ENCODE measurements at places on chromosomes 3 and 15.

DNA sequence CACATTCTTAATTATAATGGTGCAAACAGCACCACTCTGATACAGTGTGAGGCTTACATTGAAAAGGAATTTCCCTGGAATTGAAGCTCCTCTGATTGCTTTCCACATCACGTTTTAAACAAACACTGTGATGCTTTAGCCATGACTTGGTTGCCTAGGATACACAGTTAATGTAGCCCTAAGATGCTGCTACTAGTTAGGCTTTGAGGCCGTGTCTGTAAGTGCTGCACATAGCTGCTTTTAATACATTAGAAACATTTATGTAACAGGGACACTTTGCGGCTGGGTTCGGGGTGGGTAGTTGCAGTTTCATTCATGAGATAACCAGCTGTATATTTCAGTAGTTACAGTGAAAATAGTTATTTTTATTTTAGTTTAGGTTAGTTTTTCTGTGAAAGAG lies 334.7 kb downstream of the NLGN1 start:
- DNase-seq = no peak

- DNase-seq = no peak
Observed at GRCh38 chr3:136142592-136142991, 53.5 kb downstream of the MSL2 start.

DNA sequence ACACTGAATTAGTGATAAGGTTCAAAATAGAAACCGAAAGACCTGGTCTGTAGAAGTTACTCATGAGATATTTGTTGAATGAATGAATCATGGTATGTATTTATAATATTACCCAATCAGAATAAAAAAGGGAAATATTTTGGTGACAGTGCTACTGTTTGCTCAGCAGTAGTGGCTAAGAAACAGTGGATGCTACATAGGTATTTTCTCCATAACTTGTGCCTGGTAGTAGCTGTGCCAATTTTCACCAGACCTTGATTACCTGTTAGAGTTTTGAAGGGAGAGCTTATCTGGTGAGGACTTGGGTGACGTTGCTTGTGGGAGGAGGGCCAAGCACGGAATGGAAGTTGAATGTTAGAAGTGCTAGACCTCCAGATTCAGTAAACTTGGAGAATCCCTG lies 14.3 kb downstream of the LIMD1 start:
- no peak for DNase-seq

- no peak for DNase-seq
Observed at GRCh38 chr3:157145606-157146322, 14.2 kb downstream of the CCNL1 start.

DNA sequence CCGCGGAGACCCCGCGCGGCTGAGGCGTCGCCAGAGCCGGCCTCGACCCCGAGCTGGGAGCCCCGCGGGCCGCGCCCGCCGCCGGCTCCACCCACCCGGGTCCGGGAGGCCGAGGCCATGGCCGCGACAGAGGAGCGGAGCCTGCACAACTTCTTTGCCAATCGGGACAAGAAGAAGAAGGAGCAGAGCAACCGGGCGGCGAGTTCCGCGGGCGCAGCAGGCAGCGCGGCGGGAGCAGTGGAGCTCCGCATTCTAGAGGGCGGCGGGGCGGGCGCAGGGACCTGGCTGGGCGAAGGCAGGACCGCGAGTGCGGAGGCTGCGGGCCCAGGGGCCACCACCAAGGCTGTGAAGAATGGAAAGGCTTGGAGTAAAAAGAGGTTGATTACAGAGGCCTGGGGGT lies 37.6 kb upstream of the EPHA6 start:
- DNase-seq = no peak

GRCh38 chr3:64216274-64217147 lies 8.8 kb downstream of the PRICKLE2 start:
- DNase-seq = no peak

DNA sequence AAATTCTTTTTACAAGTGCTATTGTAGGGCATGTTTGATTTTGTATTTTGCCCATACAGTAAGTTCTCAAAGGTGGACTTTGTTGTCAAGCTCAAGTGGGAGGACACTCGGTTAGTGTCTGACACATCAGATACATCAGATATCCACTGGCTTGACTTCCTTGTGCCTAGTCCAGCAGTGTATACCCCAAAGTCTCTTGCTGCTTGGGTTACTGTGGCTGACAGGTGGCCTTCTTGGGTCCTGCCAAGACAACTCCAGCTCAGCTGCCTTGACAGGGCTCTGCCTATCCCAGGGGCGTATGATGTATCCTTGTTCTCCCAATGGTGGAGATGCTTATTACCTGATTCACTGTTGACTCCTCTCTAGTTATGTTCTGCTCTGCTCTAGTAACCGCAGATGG lies 214.9 kb downstream of the CBLB start:
- no peak for DNase-seq

GRCh38 chr3:160806094-160806493 lies 50.1 kb downstream of the PPM1L start:
- no peak for DNase-seq

- no peak for DNase-seq
Observed at GRCh38 chr3:9161298-9161697, 88.1 kb downstream of the SRGAP3 start.

GRCh38 chr3:134378818-134379217 lies 4.6 kb upstream of the AMOTL2 start:
- DNase-seq = no peak

GRCh38 chr15:42009474-42009873 lies 11.4 kb downstream of the PLA2G4E start:
- DNase-seq = no peak

- DNase-seq = peak; percentile 41
Observed at GRCh38 chr3:128153156-128154041, at the start of gene EEFSEC. Gene EEFSEC, plus strand, starts transcription at chr3:128153481. Its CDS starts 27 bp downstream, at chr3:128153508.

DNA sequence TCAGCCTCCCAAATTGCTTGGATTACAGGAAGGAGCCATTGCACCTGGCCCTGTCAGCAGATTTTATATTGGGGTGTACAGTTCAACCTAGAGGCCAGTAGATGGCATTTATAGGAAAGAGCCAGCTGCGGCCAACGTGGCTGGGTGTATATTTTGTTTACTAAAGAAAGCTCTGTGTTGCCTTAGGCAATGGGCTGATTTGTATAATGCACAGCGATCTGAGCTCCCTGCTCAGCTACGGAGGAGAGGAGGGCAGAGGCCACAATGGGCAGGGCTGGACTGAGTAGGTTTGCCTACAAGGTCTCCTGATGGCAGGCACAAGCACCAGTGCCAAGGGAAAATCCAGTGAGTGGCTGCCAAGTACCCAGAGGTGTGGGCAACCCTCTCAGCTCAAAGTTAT lies 282.4 kb downstream of the ARPP21 start:
- DNase-seq = no peak

DNA sequence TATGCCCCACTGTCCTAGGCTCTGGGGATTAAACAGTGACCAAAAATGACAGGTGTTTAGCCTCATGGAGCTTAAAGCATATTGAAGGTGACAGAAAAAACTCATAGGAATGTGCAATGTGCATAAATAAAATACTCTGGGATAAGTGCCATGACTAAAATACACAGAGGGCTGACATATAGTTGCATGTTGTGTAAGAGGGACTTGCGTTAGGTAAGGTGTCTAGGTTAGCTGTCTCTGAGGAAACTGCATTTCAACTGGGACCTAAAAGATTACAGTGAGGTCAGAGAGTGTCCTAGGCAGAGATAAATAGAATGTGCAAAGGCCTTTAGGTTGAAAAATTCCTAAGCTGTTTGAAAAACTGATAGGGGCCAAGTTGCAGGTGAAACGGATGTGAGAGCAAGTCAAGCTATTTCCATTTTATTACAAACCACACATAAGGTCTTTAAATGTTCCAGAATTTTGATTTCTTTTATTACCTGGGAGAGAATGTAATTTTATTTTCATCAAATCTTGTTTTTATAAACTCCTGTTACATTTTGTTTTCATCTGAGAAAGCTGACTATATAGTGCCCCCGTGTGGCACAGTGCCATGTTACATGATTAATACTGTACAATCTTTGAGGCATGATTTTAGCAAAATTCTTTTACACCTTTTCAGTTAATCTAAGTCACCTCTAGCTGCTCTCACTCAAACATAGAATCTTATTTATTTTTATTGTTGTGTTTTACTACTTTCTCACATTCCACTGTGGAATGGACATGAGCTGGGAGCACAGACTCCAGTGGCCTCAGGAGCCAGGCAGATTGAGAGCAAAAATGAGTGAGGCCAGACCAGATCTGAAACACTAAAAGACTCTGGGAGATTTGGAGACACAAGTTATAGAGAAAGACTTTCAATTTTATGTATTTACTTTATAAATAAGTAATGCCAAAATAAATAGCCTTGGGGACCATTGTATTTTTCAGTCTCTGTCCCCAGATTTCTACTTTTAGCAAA lies 259.6 kb upstream of the ZNF717 start:
- no peak for DNase-seq

DNA sequence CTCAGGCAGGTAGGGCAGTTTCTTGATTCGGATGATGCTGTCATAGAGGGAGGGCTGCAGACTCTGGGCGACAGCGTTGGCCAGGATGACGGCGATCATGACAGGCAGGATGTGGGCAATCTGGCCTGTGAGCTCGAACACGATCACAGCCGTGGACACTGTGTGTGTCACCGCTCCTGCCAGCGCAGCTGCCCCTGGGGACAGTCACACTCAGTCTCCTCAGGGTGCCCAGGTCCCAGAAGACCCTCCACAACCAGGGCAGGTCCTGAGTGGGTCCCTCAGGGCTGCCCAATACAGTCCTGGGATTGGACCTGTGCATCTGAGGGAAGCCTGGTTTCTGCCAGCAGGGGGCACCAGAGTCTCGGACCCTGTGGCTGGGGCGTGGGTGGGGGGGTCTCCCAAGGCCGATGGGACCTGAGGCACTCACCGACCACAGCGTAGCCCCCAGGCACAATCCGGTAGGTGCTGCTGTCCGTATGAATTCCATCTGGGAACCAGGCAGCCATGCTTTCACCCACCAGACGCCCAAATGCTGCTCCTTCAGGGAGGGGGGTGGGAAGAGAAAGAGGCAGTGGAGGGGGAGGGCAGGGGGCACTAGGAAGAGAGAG lies 7.2 kb downstream of the CLCN2 start:
- peak; percentile 20 for DNase-seq

DNA sequence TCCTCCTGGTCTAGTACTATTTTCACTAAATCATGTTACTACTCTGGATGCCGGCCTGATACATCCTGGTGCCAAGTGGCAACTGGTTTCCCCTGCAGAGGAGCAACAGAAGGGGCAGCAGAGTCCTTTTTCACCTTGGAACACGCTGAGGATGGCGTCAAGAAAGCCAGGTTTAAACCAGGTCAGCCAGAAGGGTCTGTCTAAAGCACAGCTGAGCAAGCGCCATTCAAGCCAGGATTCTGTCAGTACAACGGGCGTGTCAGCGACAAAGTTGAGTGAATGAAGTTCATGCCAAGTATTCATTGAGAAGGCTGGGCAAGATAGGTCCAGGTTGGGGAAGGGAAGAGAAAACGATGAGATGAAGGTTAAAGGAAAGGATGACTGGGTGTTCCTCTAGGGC lies 88.2 kb downstream of the FBN1 start:
- no peak for DNase-seq

DNA sequence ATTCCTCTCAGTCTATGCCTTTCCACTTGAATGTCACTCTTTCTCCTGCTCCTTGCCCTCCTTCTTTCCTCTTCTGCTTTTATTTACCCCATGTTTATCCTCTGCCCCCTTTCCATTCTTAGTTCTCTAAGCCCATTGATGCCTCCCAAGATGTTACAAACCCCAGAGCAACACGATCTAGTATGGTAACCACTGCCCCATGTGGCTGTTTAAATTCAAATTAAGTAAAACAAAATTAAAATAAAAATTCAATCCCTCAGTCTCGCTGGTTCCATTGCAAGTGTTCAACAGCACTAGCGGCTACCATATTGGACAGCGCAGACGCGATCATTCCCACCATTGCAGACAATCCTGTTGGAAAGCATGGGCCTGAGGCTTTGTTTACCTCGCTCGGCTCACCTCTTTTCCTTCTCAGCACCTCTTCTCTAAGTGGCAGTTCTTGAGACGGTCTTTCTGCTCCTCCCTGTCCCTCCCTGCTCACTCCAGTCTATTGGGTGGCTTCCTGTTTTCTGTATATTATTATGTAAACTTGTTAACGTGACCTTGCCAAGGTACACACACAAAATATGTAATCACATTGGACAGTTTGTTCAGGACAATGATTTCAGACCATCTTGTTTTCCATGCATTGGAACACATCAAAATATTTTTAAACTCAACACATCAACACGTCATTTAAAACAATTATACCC lies 21.8 kb upstream of the CA12 start:
- DNase-seq = no peak

DNA sequence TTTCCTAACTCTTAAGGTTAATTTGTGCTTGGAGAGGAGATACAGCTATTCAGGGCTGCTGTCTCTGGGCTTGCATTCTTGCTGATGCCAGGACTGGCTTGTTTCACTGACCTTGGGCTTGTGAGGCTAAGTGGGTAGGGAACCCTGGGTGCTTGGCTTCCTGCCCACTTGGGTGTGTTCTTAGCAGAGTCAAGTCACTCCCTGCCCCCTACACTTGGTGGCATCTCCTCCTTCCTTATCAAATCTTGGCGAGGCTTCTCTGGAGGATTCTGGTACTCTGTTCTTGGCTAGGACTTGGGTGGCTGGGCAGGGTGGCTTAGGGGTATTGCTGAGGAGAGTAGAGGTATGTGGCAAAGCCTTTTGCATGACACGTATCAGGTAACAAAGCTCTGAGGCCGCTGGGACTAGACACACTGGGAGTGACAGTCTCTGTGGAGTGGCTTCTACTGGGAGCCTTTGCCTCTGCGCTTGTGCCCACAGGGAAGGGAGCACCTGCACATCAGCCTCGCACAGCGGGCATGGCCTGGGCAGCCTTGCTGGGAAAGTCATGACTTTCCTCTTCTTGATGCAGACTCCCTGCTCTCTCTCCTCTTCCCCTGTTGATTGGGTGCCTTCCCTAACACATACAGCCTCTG lies 41.8 kb downstream of the CHCHD6 start:
- no peak for DNase-seq

GRCh38 chr3:126971891-126972351 lies 11.0 kb upstream of the PLXNA1 start:
- DNase-seq = no peak

GRCh38 chr3:94036909-94037507 lies 8.6 kb upstream of the STX19 start:
- DNase-seq = no peak

DNA sequence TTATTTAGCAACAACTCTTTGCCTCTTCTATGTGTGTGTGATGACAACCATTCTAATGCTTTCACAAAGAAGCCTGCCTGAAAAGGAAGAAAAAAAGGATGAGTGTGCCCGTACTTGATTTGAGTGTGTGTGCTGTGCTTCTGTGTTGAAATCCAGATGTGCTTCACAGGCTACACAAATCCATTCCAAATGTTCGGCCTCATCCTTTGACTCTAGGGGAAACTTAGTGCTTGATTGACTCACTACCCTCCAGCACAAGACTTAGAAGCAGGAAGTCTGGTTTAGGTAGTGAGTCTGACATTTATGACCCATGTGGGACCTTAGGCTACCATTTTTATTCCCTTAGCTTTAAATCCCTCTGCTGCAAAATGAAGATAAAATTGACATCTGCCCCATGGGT lies 108.8 kb upstream of the PLAAT1 start:
- no peak for DNase-seq

DNA sequence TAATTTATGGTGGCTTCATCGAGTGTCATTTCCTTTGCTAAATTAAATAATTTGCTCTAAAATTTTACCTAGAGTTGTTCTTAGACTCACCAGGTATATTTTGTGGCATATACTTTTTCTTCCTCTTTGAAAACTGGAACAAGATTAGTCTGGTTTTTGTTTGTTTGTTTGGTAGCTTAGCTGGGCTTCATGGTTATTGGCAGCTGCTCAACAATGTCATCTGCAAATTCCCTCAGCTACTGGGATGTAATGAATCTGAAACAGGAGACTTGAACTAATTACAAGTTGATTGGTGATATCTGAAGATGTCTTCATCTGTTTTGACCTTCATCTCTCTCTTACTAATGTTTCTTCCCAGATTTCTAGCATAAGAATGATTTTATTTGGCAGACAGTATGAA lies 270.5 kb upstream of the P2RY1 start:
- no peak for DNase-seq
